ENCODE measurements at places on chromosomes 1 and 21.
A peak's percentile ranks its signal among the peaks of the same experiment; 100 is the strongest.

DNA sequence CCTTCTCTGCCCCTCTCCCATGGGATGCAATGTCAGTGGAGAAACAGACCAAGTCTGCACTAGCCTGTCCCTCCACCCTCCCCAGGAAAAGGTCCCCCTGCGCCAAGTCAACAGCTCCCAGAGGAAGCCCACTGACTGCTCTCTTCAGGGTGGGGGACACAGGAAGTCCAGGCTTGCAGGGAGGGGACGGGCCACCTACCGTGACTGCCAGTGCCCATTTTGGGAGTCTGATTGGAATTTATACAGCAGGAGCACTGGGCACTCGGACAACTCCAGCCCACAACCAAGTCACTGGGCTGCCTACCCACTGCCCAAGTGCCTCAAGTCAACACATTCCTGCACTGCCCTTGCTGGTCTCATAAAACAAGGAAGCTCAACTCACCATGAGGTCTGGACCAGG lies 6.1 kb downstream of the CCNL2 start:
- no peak for DNase-seq

GRCh38 chr1:175272361-175272760 lies 79.8 kb upstream of the KIAA0040 start:
- no peak for DNase-seq

DNA sequence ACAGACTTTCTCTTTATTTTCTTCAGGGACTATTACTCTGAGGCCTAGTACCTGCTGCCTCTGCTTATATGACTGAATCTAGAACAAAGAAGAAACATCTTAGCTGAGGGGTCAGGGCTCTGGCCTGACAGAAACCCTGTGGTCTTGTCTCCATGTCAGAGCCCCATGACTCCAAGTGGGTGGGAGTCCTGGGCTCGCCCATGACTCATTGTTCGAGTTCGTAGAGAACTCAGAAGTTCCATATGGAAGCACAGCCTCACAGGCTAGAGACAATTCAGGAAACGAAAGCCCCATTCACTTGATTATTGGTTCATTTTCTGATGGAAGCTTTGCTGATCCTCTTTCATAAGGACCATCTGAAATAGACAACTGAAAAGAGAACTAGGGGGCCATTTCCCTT lies 73.2 kb downstream of the CD58 start:
- DNase-seq = no peak

DNA sequence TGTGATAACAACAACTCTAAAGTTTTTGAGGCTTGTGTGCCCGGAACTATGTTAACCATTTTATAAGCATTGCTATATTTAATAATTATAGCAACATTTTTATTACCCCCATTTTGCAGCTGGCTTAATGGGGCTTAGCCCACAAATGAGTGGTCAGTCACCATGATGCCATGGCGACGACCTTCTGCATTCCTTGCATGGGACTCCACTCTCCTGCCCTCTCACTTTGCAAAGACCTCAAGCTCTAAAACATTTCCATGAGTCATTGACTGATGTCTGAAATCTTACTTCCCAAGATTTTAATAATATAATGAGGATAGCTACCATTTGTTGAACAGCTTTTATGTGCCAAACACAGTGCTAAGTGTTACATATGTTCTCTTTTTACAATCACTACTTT lies 15.4 kb downstream of the NGF start:
- no peak for DNase-seq

- DNase-seq = peak; percentile 17
Measured at GRCh38 chr1:23369335-23370013, at the start of gene ZNF436. Gene ZNF436, minus strand, starts transcription at chr1:23369836. Its CDS starts 1,831 bp downstream, at chr1:23368005.

- no peak for DNase-seq
Measured at GRCh38 chr21:46392921-46393320, 65.8 kb upstream of the DIP2A start.

GRCh38 chr1:165162671-165163241 lies 193.8 kb downstream of the LMX1A start:
- no peak for DNase-seq

- DNase-seq = peak; percentile 53
Measured at GRCh38 chr1:24932284-24932683, 2.2 kb upstream of the RUNX3 start.

GRCh38 chr1:194818674-194819073 lies 1632.3 kb upstream of the B3GALT2 start:
- DNase-seq = no peak

DNA sequence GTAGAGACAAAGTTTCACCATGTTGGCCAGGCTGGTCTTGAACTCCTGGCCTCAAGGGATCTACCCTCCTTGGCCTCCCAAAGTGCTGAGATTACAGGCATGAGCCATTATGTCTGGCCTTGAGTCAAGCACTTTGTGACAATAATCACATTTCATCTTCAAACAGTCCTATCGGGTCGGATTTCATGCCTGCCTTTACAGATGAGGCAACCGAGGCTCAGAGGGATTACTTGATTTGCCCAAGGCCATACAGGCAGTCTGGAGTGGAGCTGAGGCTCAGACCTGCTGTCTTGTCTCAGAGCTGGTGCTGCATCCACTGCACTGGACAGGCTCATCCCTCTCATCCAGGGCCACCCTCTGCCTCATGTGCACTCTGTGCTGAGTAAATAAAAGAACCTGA lies 26.6 kb downstream of the FAM151A start:
- no peak for DNase-seq
